Posterior vena cava (tissue), 2 donors: ENCODE measurements at places on chromosomes 11 and 22. TPM values are rescaled to one million over a fixed set of nuclear protein-coding genes. Genes with fewer than 3 reads are reported as not detected.

The CYTH4 gene
- 31.7 TPM for total RNA-seq

The SMPD1 gene
- 51.6 TPM for total RNA-seq

The OR8A1 gene
- 0.19 TPM for total RNA-seq

The MS4A6E gene
- total RNA-seq: not detected

The FAR1 gene
- total RNA-seq: 51.5 TPM

The OR52E8 gene
- not detected for total RNA-seq

The PRAME gene
- not detected for total RNA-seq

The NRXN2 gene
- total RNA-seq: 8.8 TPM

The FREY1 gene
- total RNA-seq: 0.57 TPM

The COPB1 gene
- total RNA-seq: 103 TPM

The SCN2B gene
- total RNA-seq: 0.14 TPM

The DNAJB7 gene
- not detected for total RNA-seq

The SAAL1 gene
- 9.9 TPM for total RNA-seq

The OR5B21 gene
- not detected for total RNA-seq

The MS4A6A gene
- total RNA-seq: 190 TPM

The TRIM68 gene
- 6.3 TPM for total RNA-seq

The THOC5 gene
- total RNA-seq: 35.7 TPM

The OR2AG2 gene
- total RNA-seq: 0.10 TPM

The CNIH2 gene
- total RNA-seq: not detected

The OVCH2 gene
- not detected for total RNA-seq

The FAM180B gene
- total RNA-seq: 7.2 TPM

The CDHR5 gene
- 0.10 TPM for total RNA-seq

The SGSM1 gene
- 1.4 TPM for total RNA-seq

The CDC45 gene
- total RNA-seq: 0.71 TPM
